ENCODE measurements at places on chromosomes 16 and 17.

GRCh38 chr16:3349175-3349574 is 6.5 kb upstream of the OR2C1 start:
- no peak for DNase-seq

- DNase-seq, result no peak
Measured at GRCh38 chr16:74461826-74462225, 40.5 kb upstream of the CLEC18B start.

DNA sequence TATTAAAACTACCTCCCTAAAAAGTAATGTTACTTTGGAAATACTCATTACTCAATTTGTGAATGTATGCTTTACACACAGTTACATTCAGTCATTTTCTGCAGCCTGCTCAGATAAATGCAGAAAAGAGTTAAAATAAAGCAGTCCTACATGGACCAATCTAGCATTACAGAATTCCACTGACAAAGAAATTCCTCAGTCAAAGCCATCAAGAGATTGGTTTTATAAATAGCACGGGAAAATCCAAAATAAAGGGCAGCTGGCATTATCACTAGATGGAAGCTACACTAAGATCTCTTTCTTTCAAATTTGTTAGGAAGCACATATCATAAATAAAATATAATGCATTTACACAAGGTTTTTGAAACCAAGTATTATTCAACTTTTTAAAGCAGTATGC is 58.3 kb downstream of the DUSP14 start:
- DNase-seq, result no peak

DNA sequence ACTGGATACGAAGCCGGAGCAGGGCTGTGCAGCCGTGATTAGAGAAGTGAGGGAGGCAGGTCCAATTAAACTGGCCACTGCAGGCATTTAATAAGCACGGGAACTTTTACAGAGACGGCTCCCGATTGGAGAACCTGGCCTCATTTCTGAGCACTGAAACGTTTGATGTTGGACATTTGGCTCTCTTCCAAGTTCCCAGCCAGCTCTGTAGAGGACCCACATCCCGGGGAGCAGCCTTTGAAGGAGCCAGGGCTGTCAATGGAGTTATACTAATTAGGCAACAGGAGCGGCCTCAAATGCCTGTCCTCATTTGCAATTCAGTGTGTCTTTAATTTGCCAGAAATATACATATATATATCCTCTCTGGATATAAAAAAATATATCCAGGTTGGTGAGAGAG is 499.4 kb upstream of the C16orf82 start:
- DNase-seq, result no peak

GRCh38 chr16:56268799-56269198 is 77.5 kb downstream of the GNAO1 start:
- DNase-seq, result no peak

GRCh38 chr17:14730821-14731220 is 429.9 kb downstream of the HS3ST3B1 start:
- DNase-seq, result no peak

DNA sequence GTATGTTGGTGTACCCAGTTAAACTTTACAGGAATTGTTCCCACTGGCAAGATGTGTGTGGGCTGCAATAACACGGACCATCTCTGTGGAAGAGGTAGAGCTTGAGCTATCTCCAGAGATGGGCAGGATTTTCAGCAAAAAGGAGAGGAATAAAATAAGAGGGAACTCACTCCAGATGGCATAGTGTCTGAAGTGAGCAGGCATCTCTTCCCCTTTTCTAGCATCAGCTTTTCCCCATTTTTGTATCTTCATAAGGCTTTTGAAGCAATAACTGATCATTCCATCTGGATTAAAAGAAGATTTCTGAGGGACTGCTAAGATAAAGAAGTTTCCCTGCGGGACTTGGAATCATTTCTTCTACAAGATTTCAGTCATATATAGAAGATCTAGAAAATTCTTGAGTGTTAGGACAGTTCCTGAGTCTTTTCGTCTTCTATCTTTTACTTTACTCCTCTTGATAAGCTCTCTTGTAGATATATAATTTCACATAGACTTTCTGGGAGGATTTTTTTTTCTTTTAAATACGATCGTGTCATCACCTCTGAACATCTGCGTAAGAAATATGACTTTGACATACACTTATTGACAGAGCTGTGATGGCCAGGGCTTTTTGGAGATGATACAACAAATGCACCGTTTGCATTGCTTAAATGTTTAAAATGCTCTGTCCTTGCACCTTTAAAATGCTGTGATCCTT is 2.1 kb downstream of the CPD start:
- DNase-seq, result no peak

DNA sequence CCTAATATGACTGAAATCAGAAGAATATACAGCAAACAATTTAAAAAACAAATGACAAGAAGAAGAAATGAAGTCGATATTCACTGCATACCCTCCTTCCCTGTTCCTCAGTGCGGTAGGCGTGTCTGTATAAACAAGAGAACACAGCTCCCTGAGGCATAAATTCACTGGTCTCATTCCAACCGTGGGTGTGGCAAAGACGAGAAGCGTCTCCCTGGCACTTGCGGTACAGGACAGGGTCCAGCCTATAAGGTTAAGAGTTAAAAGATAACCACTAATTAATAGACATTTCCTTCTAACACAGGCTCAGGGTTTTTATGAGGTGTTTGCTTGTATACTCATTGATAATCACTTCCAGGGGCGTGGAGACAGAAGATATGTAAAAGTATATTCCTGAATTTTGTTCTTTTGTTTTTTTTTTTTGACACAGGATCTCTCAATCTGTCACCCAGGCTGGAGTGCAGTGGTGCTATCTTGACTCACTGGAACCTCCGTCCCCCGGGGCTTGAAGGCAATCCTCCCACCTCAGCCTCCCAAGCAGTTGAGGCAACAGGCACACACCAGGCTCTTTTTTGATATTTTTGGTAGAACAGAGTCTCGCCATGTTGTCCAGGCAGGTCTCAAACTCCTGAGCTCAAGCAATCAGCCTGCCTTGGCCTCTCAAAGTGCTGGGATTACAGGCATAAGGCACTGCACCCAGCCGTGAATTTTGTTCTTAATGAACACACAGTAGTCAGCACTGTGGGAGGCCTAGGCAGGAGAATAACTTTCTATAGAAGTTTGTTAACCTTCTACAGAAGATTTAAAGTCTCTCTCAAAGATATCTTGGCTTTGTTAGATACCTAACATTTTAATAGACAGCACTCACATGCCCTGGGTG is 59.1 kb upstream of the CLEC18B start:
- no peak for DNase-seq

DNA sequence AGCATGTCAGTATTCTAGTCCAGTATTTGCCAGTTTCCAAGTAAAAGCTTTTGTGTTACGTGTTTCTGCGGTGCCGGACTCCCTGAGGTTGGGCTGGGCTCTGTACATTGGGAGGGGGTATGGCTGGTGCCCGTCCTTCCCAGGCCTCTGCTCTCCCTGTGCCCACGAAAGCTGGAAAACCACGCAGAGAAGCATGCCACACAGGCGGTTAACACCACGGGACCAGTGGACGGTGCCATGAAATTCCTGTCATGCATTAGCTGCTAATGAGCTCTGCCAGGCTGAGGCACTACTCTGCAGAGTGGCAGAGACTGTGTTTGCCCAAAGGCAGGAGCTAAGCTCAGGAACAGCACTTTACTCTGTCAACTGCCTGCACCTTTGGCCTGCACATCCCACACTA is 8.1 kb downstream of the SMIM5 start:
- no peak for DNase-seq

GRCh38 chr17:42098730-42099399 is 592 bp upstream of the ZNF385C start:
- DNase-seq, result no peak

GRCh38 chr16:57093666-57094564 is 1.5 kb downstream of the CPNE2 start:
- no peak for DNase-seq

GRCh38 chr17:66373944-66374817 is 71.8 kb downstream of the PRKCA start:
- DNase-seq, result peak; percentile 44

GRCh38 chr17:32834104-32834503 is 42.8 kb downstream of the MYO1D start:
- DNase-seq, result no peak

DNA sequence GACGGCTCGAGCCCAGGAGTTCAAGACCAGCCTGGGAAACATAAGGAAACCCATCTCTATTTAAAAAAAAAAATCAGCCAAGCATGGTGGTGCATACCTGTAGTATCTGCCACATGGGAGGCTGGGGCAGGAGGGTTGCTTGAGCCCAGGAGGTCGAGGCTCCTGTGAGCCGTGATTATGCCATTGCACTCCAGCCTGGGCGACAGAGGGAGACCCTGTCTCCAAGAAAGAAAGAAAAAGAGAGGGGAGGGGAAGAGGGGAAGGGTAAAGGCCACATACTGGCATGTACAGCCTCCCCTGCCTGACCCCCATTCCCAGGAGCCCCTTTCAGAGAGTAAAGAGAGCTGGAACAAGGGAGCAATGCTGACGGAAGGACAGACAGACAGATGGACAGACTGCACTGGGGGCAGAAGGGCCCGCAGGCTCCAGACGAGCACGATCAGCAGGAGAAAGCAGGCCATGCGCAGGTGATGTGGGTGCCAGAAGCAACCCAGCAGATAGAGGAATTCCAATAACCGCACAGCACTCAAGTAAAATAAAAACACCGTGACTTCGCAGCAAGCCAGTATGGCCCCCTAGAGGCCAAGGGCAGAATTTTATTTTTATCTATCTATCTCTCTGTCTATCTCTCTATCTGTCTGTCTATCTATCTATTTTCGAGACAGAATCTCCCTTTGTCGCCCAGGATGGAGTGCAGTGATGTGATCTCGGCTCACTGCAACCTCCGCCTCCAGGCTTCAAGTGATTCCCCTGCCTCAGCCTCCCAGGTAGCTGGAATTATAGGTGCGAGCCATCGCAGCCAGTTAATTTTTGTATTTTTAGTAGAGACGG is 27.1 kb upstream of the SNN start:
- DNase-seq, result peak; percentile 47

DNA sequence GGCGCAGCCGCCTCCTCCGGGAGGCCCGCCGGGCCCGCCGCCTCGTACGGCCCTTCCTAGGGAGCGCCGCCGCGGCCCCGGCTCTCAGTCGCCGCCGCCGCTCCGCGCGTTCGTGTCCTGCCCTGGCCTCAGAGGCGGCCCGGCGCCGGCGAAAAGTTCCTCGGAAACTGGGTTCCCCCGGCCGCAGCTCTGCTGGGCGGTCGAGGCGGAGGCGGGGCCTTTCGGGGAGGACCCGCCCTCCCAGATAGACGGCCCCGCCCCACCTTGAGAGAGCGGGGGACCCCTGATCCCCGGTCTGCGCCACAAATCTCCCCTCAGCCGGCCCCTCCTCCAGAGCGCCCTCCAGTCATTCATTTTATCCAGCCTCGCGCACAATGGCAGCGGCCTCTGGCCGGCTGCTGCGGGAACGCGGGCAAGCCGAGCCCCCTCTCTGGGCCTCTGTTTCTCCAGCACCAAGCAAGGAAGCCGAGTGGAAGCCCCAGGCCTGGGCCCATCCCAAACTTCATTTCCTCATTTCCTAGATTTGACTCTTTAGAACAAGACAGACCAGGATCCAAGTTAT is at the start of gene SREBF1:
Gene SREBF1, minus strand, starts transcription at position 169 of the 562 bp plus-strand sequence. CDS start 169 bp downstream, outside the sequence.
- DNase-seq, result peak; percentile 68

GRCh38 chr17:27529230-27529796 is 73.1 kb downstream of the KSR1 start:
- DNase-seq, result no peak

GRCh38 chr17:77646046-77646430 is 312.5 kb upstream of the TNRC6C start:
- no peak for DNase-seq

GRCh38 chr17:83173914-83174361 is 94.5 kb downstream of the METRNL start:
- no peak for DNase-seq

DNA sequence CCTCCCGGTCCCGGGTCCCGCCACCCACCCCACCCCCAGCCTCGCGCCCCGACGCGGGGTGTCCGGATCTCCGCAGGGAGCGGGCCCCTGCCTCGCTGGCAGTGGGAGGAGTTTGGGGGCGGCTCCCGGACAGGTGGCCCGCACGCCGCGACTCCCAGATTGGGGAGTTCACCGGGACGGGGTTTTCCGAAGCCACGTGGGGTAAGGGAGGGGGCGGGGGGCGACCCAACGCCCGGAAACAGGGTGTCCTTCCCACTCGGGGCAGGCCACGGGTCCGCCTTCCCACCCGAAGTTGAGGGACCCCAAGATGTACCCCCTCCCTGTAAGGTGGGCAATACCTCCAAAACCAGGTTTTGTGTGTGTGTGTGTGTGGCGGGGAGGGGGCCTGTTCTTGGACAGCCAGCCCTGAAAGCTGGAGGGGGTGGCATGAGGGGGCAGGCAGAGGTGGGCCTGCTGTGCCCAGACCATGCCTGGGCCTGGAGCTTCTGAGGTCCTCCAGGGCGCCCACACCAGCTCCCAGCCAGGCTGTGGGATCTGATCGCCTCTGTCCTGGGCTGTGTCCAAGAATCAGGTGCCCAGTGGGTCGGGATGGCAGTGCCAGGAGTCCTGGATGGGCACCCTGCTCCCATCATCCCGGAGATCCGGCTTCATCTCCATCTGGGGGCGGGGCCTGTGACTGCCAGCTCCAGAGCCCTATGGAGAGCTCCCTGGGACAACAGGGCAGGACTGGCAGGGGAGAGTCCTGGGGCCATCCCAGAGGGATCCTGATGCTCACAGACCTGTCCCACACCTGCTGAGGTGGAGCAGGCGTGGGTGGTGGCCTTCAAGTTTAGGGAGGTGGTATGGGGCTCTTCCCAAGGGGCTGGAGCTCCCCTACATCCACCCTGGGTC is 767 bp downstream of the SYNGR2 start:
- DNase-seq, result peak; percentile 68

DNA sequence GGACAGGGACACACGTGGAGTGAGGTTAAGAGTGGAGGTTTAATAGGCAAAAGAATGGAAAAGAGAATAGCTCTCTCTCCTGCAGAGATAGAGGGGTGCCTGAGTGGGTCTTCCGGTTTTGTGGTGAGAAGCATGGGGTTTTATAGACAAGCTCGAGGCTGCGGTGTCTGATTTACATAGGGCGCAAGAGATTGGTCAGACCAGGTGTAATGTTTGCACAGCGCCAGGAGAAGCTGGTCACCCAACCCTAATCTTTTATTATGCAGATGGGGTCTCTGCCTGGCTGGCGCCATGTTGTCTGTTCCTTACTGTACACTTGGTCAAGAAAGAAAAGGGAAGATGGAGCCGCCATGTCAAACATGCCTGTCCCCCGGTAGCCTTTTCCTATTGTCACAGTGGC is 44.5 kb upstream of the MLYCD start:
- DNase-seq, result no peak

- DNase-seq, result no peak
Measured at GRCh38 chr17:1989135-1989534, 36.0 kb downstream of the RTN4RL1 start.

- DNase-seq, result no peak
Measured at GRCh38 chr17:14815079-14815478, 450.0 kb downstream of the PMP22 start.

Data from activated CD8-positive, alpha-beta memory T cell treated with anti-CD3 and anti-CD28 coated beads, Interleukin-2, amount 50 U/mL, for 4 hours (primary cell).